Caco-2 (cell line): ENCODE measurements at places on chromosomes 1 and 21. TPM values are rescaled to one million over a fixed set of nuclear protein-coding genes. Genes with fewer than 3 reads are reported as not detected.

GRCh38 chr1:58738876-58739275 lies 39.0 kb upstream of the MYSM1 start:
- H3K27me3 ChIP-seq: no peaks in the 10 kb centered on the region
- no peaks in the 10 kb centered on the region for H3K4me1 ChIP-seq
- no peak for DNase-seq
- no peaks in the 10 kb centered on the region for H3K36me3 ChIP-seq
- H3K27ac ChIP-seq: no peak overlapping the region

Gene KLF17
- total RNA-seq: not detected in 2 replicates

Gene KCNE2
- total RNA-seq: not detected in 2 replicates

GRCh38 chr21:34762786-34763185 lies 94.0 kb downstream of the CLIC6 start:
- no peaks in the 10 kb centered on the region for H3K36me3 ChIP-seq
- H3K27me3 ChIP-seq: no peaks in the 10 kb centered on the region
- DNase-seq: no peak
- no peak overlapping the region for H3K27ac ChIP-seq

Gene ATP1A1
- total RNA-seq: 479 and 508 TPM in 2 replicates

DNA sequence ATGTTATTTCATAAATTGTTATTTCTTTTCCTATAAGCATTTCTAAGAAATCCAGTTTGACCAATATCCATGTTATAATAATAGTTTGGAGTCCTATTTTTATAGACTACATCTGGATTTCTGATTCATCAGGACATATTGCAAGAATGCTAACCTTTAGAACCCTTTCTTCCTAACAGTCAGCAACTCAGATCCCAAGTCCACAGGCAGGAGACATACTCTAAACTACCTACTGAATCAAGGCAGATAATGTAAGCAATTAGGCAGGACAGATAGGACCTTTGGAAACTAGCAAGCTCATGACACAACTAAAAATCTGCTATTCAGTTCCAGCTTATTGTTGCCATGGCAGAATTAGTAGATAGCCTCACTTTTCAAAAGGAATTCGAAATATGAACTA lies 104.1 kb downstream of the DENND1B start:
- no peak overlapping the region for H3K4me3 ChIP-seq
- H3K4me1 ChIP-seq: no peaks in the 10 kb centered on the region
- no peaks in the 10 kb centered on the region for H3K36me3 ChIP-seq
- no peaks in the 10 kb centered on the region for H3K27me3 ChIP-seq
- no peak overlapping the region for H3K27ac ChIP-seq

DNA sequence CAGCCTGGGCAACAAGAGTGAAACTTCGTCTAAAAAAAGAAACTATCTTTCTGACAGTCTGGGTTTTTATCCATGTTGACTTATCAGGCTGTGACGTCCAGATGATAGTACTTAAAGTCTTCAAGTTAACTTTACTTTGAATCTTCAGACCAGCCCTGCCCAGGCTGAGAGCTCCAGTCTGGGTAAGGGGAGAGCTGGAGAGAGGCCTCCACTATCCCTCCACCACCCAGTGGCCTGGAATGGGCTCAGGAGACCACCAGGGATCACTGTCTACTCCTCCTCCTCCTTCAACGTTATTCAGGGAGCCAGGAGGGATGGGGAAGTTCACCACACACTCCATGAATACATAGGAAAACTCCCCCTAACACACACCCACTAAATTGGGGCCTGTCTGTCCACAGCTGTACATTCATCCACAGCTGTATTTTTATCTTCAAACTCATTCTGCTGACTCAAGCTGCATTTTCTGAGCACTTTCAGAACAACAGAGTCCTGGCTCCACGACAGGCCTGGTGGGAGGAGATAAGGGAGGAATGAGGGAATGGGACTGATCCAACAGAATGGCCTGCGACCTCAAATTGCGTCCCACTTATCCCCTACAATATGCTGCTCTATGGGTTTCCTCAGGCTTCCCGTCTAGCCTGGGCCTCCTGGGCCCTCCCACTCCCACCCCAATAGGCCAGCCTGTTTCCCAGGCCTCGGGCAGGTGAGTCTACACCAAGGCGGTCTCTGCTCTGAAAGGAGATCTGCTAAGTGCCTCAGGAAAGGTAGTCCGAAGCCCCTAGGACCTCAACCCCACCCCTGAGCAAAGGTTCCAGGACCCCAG lies 1.8 kb downstream of the SLC45A3 start:
- no peaks in the 10 kb centered on the region for H3K36me3 ChIP-seq
- no peak for DNase-seq
- H3K4me1 ChIP-seq: peaks cover 34% of the 10 kb centered on the region
- H3K4me3 ChIP-seq: peak overlapping the region; percentile 85
- no peaks in the 10 kb centered on the region for H3K27me3 ChIP-seq

GRCh38 chr1:83691953-83692500 lies 306.9 kb downstream of the TTLL7 start:
- no peaks in the 10 kb centered on the region for H3K4me1 ChIP-seq
- no peaks in the 10 kb centered on the region for H3K36me3 ChIP-seq
- no peaks in the 10 kb centered on the region for H3K27me3 ChIP-seq
